T-helper 2 cell treated with Interferon-gamma antibody and Interleukin-4, amounts not matched to agents 5 μg/mL and 100 μg/mL, for 36 hours (primary cell): ENCODE measurements at places on chromosomes 3 and 15.

DNA sequence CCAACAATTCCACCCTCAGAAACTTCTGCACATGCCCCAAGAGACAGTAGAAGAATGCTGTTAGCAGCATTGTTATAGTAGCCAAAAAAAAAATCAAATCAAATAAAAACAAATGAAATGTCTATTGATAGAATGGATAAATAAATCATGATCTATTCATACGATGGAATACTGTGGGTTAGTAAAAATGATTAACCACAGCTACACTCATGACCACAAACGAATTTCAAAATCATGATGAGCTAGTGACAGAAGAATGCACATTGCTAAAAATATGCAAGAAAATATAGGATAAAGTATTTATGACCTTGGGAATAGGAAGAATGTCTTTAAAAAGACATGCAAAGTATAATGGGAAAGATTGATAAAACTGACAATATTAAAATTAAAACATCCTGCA is 57.5 kb upstream of the ACAN start:
- no peak for DNase-seq

- DNase-seq: no peak
Measured at GRCh38 chr3:112627919-112628466, 12.9 kb downstream of the CCDC80 start.

DNA sequence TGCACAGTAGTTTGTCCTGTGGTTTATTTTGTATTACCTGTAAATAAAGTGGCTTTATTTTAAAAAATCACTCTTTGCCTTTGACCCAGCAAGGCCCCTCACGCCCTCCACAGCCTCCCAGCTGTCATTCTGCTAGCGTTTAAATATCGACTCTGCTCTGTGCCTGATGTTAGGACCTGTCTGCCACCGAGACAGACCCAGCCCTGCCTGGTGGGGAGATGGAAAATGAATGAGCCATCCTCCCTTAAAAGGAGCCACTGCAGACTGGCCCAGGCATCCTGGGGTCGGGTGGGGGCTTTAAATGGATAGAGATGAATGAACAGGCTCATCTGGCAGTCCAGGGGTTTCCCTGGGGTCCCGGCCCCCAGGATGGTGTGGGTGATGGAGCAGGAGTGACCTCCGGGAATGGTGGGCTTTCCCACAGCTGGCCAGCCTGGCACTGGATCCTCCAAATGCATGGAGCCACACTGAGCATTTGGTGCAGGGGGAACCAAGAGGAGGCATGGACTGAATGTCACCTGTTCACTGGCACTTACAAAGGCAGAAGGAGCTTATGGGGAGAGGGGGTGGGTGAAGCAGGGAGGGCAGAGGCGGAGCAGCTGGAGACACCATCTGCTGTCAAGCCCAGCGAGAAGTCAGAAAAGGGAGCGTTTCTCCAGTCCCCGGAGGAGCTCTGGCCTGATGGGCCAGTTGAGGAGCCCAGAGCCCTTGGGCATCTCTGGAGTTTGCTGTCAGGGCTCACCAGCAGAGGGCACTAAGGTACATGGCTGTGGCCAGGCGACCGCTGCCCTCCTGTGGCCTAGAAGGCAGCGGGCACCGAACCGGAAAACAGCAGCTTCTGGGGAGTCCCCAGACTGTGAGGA is 11.9 kb downstream of the GRM2 start:
- DNase-seq: peak; percentile 67

DNA sequence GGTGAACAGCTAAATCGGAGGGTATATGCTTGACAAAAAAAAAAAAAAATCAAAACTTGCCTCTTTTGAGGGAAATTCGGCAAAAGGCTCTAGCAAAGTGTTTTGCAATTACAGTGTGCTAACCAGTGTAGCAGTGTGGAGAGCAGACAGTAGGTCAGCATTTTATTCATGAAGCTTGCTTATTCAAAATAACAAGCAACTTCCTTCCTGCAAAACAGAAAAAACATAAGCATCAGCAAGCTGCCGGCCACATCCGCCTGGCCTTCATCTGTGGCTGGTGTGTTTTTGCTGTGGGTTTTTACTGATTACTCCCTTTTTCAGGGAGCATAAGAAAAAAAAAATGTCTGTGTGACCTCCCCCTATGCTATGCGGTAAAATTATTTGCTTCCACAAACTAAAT is 434.1 kb downstream of the OCA2 start:
- DNase-seq: no peak

DNA sequence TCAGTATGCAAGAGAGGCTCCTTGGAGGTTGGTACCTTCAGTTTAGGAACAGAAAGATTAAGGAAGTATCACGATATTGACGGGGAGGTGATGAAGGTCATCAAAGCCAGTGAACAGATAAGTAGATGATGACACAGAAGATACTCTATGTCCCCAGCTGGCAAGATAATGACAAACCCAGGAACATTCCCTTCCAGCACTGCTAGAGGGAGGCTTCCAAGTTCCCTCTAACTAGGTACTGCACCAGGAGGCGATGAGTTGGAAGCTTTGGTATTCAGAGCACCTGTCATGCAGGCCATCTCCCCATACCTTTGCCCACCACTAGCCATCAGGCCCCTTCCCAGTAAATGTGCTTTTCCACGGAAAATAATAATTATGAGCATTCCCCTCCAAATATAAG is 40.8 kb downstream of the NBEAL2 start:
- DNase-seq: no peak
